ENCODE measurements at places on chromosomes 2 and 18.
A peak's percentile ranks its signal among the peaks of the same experiment; 100 is the strongest.

DNA sequence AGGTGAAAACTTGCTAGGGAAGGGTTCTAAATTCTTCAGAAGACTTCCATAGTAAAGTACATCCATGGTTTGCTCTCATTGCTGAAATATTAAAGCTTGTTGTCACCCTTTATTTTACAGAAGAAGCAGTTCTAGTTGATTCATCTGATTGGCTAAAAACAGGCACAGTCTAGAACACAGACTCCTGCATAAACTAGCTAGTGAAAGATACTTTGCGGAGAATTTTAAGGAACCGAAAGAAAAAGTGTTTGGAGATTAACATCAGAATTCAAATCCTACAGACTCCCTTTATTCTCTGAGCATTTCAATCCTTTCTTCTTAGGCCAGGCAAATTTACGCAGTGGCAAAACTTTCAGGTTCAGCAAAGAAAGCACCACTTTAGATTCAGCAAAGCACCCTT, 1076.5 kb upstream of the ZEB2 start:
- no peak for DNase-seq

DNA sequence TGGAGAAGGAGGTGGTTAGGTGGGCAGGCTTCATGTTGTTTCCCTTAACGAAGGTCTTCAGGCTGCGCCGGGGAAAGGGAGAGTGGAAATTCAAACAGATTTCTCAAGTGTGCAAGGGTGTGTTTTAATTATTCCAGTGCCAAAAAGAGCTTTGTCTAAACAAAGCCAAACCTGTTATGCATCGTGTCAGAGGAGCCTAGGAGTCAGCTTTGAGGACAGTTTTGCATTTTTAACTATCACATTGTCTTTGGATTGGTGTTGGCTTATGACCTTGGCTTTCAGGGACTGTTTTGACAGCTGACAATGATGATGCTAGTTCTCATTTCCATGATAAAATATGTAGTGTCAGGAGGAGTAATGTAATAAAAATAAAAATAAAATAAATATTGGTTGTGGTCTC, 144.8 kb downstream of the LDLRAD4 start:
- DNase-seq: no peak

GRCh38 chr2:187689372-187689771, 135.1 kb upstream of the TFPI start:
- DNase-seq: no peak

GRCh38 chr2:100621371-100621951, 58.7 kb downstream of the PDCL3 start:
- no peak for DNase-seq

GRCh38 chr2:121627525-121628050, 21.7 kb downstream of the CLASP1 start:
- no peak for DNase-seq

DNA sequence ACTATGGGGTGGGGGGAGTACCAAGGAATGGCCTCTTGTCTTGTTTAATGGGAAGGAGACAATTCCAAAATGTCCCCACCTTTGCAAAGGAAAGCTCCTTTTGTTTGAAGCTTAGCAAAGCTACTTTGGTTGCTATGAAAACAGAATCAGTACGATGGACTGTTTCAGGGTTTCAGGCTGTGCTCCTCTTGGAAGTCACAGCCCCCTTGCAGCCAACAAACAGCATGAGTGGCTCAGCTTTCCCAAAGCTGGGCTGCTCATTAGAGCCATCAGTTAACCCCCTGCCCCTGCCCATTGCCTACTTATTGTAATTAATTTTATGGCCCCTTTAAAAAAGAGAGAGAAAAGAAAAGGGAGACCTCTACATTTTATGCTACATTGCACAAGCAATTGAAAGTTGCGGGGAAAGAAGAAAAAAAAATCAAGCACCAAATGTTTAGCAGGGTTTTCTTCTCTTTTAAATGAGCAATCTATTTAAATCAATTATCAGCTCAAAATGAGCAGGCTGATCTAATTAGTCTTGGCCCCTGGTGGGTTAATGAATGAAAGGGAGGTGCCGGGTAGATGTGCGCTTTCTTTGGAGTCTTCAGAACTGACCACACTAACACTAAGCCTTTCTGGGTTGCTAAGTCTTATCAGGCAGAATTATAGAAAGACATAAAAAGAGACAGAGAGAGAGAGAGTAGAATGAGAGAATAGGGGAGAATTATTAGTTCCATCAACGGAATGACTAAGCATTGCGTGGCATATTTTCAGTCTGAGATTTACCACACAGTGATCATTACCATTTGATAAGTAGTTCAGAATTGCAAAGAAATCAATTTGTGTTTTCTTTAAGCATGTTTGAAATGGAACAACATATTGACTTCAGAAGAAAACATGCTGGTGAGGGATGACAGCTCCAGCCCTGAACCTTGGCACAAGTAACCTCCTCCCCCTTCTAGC, 284.9 kb downstream of the INSIG2 start:
- no peak for DNase-seq

- DNase-seq: no peak
These were observed 6.4 kb upstream of the TNS1 start for GRCh38 chr2:218009231-218009630.

- no peak for DNase-seq
These were observed 1.6 kb downstream of the CELF4 start for GRCh38 chr18:37563931-37564392.

- no peak for DNase-seq
These were observed 55.1 kb upstream of the RAPGEF4 start for GRCh38 chr2:172680436-172681068.

DNA sequence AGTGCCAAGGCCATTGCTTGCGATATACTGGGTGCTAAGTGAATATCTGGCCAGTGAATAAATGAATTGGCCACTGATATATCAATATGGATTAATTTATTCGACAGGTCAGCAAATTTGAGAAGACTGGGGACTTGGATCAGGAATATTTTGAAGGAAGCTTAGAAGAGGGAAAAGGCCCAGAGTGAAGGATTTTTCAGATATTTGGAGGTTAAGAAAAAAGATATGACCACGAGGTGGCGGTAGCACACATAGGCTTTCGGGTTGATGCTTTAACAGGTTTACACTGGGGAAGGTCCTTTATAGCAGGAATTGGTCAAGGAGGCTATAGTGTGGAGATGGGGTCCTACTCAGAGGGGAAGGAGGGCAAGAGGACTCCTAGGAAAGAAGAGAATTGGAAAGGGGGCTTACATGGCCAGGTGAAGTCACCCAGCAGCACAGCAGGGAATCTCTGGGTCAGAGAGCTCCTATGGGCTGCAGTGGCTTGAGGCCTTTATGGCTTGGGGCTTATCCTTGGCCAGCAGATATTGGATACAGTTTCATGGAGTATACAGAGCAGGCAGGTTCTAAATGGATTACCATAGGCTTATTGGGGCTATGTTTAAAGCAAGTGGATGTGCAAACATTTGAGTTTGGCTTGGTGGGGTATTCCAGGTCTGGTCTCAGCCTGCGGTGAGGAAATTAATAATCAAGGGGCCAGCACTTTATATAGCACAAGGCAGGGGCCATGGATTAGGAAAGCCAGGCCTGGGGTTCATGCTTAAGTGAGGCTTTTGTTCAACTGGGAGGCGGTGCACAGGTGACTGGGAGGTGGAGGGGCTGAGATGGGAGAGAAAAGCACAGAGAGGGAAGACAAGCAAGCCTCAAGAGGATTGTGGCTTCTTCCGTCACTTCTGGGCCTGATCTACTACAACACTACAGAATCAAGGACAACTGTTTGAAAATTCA, 9.7 kb downstream of the IL1RN start:
- peak; percentile 52 for DNase-seq

DNA sequence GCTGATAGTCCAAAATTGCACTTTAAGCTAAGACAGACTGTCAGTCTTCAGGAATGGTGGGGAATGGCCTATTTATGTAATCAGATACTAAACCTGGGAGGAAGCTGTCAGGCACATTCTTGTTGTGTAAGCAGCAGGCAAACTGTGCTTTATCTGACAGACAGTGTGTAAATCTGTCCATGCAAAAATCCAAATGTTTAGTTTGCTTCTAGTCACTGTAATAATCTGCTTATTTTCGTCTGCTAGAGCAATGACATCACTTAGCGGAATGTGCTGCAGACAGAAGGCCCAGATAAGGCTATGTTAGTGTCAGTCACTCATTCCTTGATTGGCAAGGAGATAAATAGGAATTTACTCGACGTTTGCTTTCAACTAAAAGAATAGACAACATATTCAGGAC, 263.5 kb downstream of the ZNF407 start:
- no peak for DNase-seq

DNA sequence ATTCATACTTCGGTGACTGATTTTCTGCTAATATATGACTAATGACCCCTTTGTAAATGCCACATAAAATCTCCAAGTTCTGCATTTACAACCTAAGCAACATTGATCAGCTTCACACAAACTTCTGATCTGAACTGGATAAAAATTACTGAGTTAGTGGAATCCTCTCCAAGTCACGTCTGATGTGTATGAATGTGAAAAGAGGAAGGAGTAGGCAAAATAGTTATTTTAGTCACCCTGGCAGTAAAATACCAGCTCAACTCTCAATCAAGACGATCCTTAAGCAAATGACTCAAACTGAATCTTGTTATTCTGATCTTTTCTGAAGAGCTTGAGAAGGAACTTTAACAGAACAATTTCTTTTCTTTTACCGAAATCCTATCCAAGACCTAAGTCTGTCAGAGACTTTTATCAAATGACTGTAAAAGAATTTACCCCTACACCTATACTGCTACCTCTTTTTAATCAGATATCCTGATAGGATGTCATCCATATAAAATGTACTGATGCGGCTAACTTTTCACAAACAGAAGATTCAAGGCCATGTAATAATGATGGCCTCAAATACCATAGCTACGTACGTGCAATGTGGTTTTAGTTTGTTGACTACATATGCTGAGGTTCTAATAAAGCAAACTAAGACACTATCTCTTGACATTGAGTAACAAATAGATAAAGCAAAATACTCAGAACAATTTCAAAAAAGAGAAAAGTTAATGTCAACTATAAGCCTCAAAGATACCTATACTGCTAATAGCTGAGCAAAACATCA, 23.7 kb downstream of the CUL3 start:
- no peak for DNase-seq

- DNase-seq: no peak
These were observed 100.2 kb downstream of the AGAP1 start for GRCh38 chr2:235594041-235594440.

GRCh38 chr18:38644875-38645641, 1079.5 kb upstream of the CELF4 start:
- DNase-seq: no peak

- no peak for DNase-seq
These were observed 242.2 kb downstream of the CDH20 start for GRCh38 chr18:61575419-61575818.

DNA sequence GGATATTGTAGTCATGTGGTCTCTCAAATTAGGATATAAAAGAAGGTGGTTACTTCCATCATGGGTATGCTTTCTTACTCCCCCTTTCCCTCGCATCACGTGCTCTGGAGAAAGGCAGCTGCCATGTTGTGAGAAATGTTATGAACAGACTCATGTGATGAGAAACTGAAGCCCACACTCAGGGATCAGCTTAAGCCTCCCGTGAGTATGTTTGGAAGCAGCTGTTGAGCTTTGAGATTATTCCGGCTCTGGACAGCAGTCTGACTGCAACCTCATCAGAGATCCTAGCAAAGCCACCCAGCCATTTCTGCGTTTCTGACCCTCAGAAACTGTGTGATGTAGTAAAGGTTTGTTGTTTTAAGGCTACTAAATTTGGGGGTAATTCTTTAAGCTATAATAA, 700.1 kb downstream of the ADCYAP1 start:
- DNase-seq: no peak

DNA sequence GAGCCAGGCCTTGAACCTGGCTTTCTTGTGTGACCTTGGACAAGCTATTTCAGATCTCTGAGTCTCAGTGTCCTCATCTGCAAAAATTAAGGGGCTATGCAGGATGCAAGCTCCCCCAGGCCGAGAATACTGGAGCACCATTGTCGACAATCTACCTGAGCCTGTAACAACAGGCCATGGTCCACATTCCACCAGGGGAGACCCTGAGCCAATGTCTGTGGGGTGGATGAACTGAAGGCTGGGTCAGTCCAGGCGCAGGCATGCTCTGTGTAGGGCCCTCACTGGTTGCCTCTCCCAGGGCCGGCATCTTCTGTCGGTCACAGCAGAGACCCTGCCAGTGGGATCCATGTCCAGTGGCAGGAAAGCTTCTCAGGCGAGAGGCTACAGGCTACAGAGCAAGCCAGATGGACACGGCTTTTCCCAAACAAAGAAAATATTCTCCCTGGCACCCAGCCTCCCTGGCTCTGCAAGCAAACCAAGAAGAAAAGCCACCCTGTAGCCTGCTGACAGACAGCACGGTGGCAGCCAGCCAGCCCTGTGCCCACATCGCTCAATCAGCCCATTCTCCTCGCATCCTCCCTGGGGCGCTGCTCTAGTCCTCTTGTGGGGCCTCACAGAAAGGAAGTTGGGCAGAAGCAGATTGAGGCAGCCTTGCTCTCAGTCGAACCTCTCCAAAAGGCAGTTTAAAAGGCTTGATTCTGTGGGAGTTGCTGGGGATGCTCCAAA, 48.7 kb upstream of the FZD7 start:
- DNase-seq: no peak

DNA sequence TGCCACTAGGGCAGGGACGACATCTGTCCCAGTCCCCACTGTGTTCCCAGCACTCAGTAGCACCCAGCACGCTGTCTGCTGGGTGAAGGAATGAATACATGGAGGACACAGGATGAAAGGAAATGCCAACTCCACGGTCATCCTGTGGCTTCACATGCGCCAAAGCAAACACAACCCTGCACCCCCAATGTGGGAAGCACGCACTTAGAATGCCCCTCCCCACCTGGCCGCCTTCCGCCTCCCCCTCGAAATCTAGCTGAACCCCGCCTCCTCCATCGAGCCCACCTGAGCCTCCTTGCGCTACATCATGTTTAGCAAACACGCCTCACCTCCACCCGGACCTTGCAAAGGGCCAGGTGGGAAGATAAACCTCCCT, 33.9 kb downstream of the ADCY3 start:
- no peak for DNase-seq

- no peak for DNase-seq
These were observed 1.0 kb downstream of the VIT start for GRCh38 chr2:36697424-36698066.

DNA sequence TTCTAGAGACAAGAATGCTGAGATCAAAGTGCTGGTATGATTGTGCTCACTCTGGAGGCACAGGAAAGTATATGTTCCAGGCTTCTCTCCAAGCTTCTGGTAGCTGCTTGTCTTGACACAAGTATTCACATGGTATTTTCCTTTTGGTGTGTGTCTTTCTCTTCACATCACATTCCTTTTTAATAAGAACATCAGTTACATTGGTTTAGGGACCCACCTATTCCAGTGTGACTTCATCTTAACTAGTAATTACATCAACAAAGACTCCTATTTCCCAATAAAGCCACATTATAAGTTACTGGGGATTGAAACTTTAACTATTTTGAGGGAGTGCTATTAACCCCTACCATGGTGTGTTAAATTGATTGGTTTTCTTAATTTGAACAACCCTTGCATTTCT, 119.1 kb downstream of the FSIP2 start:
- no peak for DNase-seq
